Activated T-cell treated with anti-CD3 and anti-CD28 coated beads, Interleukin-2, amount 50 U/mL, for 72 hours (primary cell): ENCODE measurements at places on chromosomes 16 and 17.

- no peaks in the 10 kb centered on the region for H3K4me1 ChIP-seq
- H3K36me3 ChIP-seq = peaks cover 8% of the 10 kb centered on the region
- peak overlapping the region; percentile 14 for H3K27ac ChIP-seq
Measured at GRCh38 chr16:68873635-68874471, 30.5 kb downstream of the TANGO6 start.

- H3K4me3 ChIP-seq = no peak overlapping the region
- DNase-seq = no peak
- no peaks in the 10 kb centered on the region for H3K4me1 ChIP-seq
Measured at GRCh38 chr16:66002601-66003000, 363.9 kb upstream of the CDH5 start.

- H3K4me1 ChIP-seq = peaks cover 70% of the 10 kb centered on the region
- peak overlapping the region; percentile 75 for H3K4me3 ChIP-seq
- peak; percentile 42 for DNase-seq
Measured at GRCh38 chr16:79093554-79093967, 507.0 kb downstream of the MAF start.

- H3K4me1 ChIP-seq = no peaks in the 10 kb centered on the region
- no peaks in the 10 kb centered on the region for H3K36me3 ChIP-seq
- DNase-seq = no peak
- H3K27ac ChIP-seq = no peak overlapping the region
- H3K27me3 ChIP-seq = no peaks in the 10 kb centered on the region
Measured at GRCh38 chr16:85435286-85435685, 177.8 kb upstream of the GSE1 start.

- peaks cover 6% of the 10 kb centered on the region for H3K36me3 ChIP-seq
- DNase-seq = no peak
- H3K4me1 ChIP-seq = peaks cover 21% of the 10 kb centered on the region
- H3K27ac ChIP-seq = no peak overlapping the region
Measured at GRCh38 chr17:21169496-21169895, 42.7 kb downstream of the DHRS7B start.

DNA sequence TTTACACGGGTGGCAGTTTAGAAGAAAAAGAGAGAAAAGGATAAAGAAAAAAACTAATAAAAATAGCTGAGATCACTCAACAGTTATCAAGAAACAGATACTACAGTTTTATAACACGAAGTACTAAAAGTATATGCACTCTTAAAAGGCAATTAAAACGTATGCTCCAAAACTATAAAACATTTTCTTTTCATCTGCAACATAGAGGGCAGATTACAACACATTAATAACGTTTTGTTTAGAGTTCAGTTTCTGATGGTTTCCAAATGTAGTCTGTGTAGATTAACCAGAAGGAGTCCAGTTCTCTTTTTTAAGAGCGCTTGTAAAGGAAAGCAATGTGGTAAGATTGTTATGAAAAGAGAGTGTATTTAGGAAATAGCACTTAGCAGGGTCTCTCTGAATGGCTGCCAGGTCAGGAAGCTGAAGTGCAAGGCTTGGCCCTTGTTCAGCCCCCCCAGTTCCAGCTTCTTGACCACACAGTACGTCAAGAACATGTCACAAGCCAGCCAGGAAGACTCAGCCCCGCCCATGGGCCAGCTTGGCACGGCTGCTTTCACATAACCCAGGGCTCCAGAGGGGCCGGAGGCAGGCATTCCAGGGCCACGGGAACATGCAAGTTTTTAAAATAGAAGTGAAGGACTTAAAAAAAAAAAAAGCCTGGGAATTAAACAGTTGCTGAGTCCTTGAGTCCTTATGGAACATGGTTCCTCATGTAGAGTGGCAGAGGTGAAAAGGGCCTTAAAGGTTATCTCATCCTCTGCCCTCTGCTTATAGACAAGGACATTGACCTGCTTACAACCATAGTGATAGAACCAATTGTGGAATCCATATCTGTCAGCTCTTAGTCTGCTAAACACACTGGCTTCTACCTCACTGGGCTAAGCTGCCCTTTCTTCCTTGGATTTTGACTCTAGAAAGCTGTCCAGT, 147.4 kb upstream of the TBX2 start:
- H3K36me3 ChIP-seq = no peaks in the 10 kb centered on the region
- peaks cover 18% of the 10 kb centered on the region for H3K4me1 ChIP-seq
- no peak for DNase-seq
- no peak overlapping the region for H3K4me3 ChIP-seq
- peak overlapping the region; percentile 6 for H3K27ac ChIP-seq

DNA sequence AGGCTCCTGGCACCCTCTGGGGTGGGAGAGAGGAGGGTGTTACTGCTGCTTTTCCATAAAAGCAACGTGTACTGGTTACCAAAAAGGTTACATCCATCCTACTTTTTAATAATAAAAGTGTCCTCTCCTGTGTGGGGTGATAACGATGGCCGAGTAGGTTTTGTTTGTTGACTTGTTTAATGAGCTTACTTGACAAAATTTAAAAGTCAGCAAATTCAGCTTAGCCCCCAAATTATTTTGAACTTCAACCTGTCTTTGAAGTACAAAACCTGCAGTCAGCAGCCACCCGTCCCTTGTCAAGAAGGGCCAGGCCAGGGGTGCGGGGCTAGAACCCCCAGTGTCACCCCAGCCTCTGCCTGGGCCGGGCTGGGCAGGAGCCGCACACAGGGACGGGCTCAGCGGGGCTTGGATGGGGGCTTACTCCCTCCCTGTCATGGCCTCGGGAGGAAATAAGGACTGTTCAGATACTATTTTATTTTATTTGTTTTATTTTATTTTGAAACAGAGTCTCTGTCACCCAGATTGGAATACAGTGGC, 103.9 kb upstream of the CHMP6 start:
- DNase-seq = no peak
- H3K36me3 ChIP-seq = peaks cover 9% of the 10 kb centered on the region
- H3K27ac ChIP-seq = no peak overlapping the region
- H3K27me3 ChIP-seq = no peaks in the 10 kb centered on the region

GRCh38 chr16:13245713-13246377, 344.4 kb downstream of the SHISA9 start:
- no peaks in the 10 kb centered on the region for H3K4me1 ChIP-seq
- no peak overlapping the region for H3K4me3 ChIP-seq
- no peaks in the 10 kb centered on the region for H3K27me3 ChIP-seq
- no peak for DNase-seq

DNA sequence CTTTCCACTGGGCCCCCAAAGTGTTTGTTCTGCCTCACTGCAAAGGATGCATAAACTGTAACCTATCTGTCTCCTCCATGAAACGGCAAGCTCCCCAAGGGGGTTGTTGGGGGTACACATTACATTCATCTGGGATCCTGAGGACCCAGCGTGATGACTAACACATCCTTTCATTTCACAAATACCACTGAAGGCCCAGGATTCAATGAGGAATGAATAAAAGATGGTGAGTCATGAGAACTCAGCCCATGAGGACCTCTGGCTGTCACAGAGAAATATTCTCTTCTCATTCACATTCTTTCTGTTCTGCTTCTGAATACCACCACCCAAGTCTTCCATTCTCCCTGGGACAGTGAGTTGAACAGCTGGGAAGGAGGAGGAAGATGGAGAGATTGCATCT, 149.8 kb downstream of the RBFOX3 start:
- H3K4me3 ChIP-seq = no peak overlapping the region
- H3K4me1 ChIP-seq = no peaks in the 10 kb centered on the region
- no peak overlapping the region for H3K27ac ChIP-seq
- no peaks in the 10 kb centered on the region for H3K27me3 ChIP-seq
- no peaks in the 10 kb centered on the region for H3K36me3 ChIP-seq

GRCh38 chr16:89133457-89134127, 38.0 kb upstream of the CDH15 start:
- DNase-seq = no peak
- no peak overlapping the region for H3K27ac ChIP-seq
- peaks cover 15% of the 10 kb centered on the region for H3K36me3 ChIP-seq
- H3K4me3 ChIP-seq = no peak overlapping the region
- H3K4me1 ChIP-seq = peaks cover 5% of the 10 kb centered on the region

DNA sequence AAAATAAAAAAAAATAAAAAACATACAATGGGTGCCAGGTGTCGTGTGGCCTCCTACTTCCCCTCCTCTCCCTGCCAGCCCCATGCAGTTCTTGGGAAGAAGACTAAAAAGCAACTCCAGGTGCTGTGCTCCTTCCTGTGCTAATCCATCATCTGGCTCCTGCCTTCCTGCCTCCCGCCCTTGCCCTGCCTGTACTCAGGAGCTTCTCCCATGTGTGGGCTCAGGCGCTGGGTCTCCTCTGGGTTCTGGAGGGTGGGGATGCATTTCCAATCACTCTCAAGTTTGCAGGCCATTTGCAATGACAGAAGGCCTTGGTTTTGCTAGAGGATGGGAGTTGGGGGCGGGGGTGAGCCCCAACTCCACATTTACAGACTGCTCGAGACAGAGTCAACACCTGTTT, 122.9 kb downstream of the SDK2 start:
- H3K27me3 ChIP-seq = no peaks in the 10 kb centered on the region
- no peak overlapping the region for H3K4me3 ChIP-seq
- H3K27ac ChIP-seq = no peak overlapping the region
- no peak for DNase-seq
- H3K36me3 ChIP-seq = no peaks in the 10 kb centered on the region
- H3K4me1 ChIP-seq = no peaks in the 10 kb centered on the region

- no peaks in the 10 kb centered on the region for H3K36me3 ChIP-seq
- DNase-seq = no peak
- H3K4me1 ChIP-seq = peaks cover 6% of the 10 kb centered on the region
- no peaks in the 10 kb centered on the region for H3K27me3 ChIP-seq
Measured at GRCh38 chr17:58969156-58969555, 137.5 kb downstream of the TRIM37 start.

GRCh38 chr17:41415411-41415810, 9.0 kb downstream of the KRT37 start:
- no peaks in the 10 kb centered on the region for H3K4me1 ChIP-seq
- no peak overlapping the region for H3K4me3 ChIP-seq
- H3K36me3 ChIP-seq = no peaks in the 10 kb centered on the region
- DNase-seq = no peak
- no peak overlapping the region for H3K27ac ChIP-seq

GRCh38 chr16:75416904-75417565, 16.3 kb downstream of the CFDP1 start:
- H3K4me1 ChIP-seq = peaks cover 51% of the 10 kb centered on the region
- no peaks in the 10 kb centered on the region for H3K27me3 ChIP-seq
- DNase-seq = no peak
- no peak overlapping the region for H3K4me3 ChIP-seq
- peak overlapping the region; percentile 57 for H3K27ac ChIP-seq

DNA sequence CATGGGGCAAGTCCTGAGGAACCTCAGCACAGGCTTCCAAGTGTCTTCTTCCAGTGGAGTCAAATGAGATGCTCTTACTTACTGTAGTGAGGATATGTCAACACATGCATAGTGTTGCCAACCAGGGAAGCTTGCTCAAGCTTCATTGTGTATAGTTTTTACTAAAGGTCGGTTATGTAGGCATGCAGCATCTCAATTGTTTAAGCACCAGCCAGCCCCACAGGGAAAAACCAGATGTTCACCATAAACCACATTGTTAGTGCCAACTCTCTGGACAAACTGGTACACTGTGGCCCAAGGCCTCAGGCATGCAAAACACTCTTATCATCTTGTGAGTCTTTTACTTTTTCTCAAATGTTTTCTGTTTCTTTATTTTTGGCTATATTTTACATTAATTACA, 152.1 kb downstream of the PHKB start:
- peaks cover 4% of the 10 kb centered on the region for H3K36me3 ChIP-seq
- no peak for DNase-seq
- H3K4me1 ChIP-seq = no peaks in the 10 kb centered on the region
- H3K27ac ChIP-seq = no peak overlapping the region

DNA sequence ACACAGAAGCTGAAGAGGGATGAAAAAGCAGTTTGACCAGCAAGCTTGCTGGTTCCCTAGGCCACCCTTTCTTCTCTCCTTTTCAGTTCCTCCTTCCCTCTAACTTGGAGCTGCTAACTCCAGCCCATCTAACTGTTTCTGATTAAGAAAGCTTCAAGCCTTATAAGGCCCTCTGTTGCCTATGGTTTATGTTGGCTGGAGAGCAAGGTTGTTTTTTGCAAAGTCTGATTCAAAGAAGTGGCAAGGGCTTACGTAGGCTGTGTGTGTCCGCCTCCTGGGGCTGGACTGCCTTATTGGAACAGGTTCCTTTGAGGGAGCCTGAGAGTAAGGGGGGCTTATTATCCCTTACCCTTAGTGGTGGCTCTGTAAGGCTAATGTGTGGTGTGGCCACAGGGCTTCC, 7.1 kb downstream of the AKAP1 start:
- H3K4me3 ChIP-seq = no peak overlapping the region
- no peak overlapping the region for H3K27ac ChIP-seq
- DNase-seq = no peak
- H3K36me3 ChIP-seq = no peaks in the 10 kb centered on the region
- peaks cover 26% of the 10 kb centered on the region for H3K4me1 ChIP-seq

DNA sequence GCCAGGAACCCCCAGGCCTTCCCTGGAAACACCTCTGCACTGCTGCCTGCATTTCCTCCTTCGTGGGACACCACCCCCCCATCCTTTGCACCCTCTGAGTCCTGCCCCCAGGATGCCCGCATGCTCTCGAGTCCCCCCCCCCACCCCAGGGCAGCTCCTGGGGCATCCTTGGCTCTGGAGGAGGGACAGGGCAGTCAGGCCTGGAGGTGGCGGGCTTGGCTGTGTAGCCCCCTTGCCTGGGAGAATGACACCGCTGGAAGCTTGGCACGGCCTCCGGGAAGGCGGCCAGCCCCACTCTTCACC, 98.9 kb upstream of the GSE1 start:
- H3K36me3 ChIP-seq = no peaks in the 10 kb centered on the region
- H3K4me1 ChIP-seq = no peaks in the 10 kb centered on the region
- H3K27me3 ChIP-seq = no peaks in the 10 kb centered on the region
- no peak overlapping the region for H3K4me3 ChIP-seq
- no peak for DNase-seq

DNA sequence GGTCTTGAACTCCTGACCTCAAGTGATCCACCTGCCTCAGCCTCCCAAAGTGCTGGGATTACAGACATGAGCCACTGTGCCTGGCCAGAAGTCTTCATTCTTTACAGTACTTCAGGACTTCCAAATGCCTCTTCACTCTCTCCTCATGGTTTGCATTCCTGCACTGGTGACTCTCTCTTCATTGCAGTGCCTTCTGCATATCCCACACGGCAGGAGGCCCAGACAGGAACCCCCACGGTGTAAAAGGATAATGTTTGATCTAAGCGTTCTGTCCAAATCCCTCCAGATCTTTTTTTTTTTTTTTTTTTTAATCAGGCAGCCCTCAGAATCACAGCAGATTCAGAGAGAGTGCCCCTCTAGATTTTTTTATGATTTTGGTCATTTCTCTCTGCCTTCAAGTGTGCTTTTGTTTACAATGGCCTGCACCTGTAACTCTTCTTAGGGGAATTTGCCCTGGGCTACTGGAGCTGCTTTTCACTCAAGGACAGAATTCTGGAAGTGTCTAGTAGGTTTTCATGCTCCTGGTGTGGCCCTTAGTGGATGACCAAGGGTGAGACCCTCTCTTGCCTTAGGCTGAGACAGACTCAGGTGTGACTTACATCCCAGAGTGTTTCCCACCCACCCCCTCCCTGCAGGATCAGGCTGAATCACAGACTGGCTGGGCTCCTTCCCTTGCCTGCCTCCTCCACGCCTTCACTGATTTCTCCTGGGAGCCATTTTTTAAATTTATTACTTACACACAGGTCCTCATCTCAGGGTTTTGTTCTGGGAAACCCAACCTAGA, 19.8 kb upstream of the NF1 start:
- no peaks in the 10 kb centered on the region for H3K4me1 ChIP-seq
- no peak for DNase-seq
- H3K27me3 ChIP-seq = no peaks in the 10 kb centered on the region
- no peak overlapping the region for H3K4me3 ChIP-seq
- H3K36me3 ChIP-seq = no peaks in the 10 kb centered on the region
